ENCODE measurements at places on chromosomes 7 and 10.

DNA sequence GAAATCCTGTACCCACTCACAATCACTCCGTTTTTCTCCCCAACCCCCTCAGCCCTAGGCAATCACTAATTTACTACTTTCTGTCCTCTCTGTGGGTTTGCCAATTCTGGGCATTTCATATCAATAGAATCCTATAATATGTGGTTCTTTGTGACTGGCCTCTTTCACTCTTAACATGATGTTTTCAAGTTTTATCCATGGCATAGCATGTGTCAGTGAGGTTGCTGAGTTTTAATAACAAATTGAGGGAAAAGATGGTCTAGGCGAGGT, 11.9 kb downstream of the PLAU start:
- DNase-seq: no peak

- DNase-seq: no peak
Measured at GRCh38 chr7:151432658-151433521, 7.1 kb downstream of the CRYGN start.

- no peak for DNase-seq
Measured at GRCh38 chr10:103776878-103777591, 78.3 kb downstream of the SH3PXD2A start.

DNA sequence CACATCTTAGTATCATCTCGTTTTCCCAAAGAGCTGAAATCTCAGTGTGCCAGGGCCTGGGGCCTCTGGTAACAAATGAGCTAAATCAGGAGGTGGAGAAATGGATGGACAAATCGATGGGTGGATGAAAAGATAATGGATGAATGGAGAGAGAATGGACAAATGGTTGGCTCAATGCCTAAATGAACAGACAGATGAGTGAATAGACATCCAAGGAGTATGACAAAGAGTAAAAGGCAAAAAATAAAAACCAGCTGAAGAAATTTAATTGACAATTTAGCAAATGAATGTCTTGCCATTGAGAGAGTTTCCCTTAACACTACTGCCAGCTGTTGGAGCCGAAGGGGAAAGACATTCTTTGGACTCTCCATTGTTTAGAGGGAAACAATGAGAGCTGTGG, 8.0 kb downstream of the SYCE1 start:
- no peak for DNase-seq

- no peak for DNase-seq
Measured at GRCh38 chr7:75614401-75614800, 122.3 kb downstream of the SPDYE5 start.

- no peak for DNase-seq
Measured at GRCh38 chr10:31920538-31920937, 8.1 kb downstream of the ARHGAP12 start.

- DNase-seq: peak; percentile 25
Measured at GRCh38 chr7:4738711-4739527, 36.5 kb upstream of the AP5Z1 start.
